ENCODE measurements at places on chromosomes 4 and X. TPM values are rescaled to one million over a fixed set of nuclear protein-coding genes. Genes with fewer than 3 reads are reported as not detected.
A peak's percentile ranks its signal among the peaks of the same experiment; 100 is the strongest.

MPP1 gene
- 85.1 TPM for total RNA-seq

NPY1R gene
- 17.2 TPM for total RNA-seq

PCYT1B gene
- total RNA-seq: 0.10 TPM

FGFBP2 gene
- total RNA-seq: 16.3 TPM

ADH7 gene
- not detected for total RNA-seq

SMIM20 gene
- 25.7 TPM for total RNA-seq

DNA sequence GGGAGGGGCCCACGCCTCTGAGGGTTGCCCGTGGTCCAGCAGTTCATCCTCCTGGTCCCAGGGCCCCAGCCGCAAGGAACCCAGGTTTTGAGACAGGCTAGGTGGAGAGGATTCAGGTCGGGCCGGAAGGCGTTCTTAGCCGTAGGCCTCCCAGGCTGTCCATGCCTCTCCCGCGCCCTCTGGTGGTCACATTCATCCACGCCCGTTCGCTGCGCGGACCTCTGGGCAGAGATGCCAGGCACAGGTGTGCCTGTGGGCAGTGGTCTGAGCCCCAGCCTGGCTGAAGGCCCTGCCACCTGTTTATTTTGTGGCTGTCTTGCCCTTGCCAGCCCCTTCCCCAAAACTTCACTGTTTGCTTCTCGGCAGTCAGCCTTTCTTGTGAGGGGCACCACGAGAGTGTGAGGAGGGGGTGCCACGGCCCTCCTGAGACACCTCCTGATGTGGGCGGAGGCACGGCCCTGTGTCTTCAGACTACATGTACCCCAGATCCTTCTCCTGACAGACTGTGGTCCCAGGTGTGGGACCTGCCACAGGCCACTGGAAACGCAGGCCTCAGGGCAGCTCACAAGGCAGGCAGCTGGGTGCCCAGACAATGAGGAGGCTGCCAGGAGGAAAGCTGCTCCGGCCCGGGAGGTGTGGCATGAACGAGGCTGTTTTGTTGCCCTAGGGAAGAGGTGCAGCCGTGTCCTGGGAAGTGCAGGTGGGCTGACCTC lies 5.0 kb downstream of the UVSSA start:
- DNase-seq: peak; percentile 94

GRCh38 chr4:152696764-152697261 lies 17.0 kb upstream of the TMEM154 start:
- DNase-seq: no peak

Measured in mesenteric fat pad (tissue), 1 donor.